ENCODE measurements at places on chromosomes 7 and 10.

GRCh38 chr7:140568021-140568813, 72.4 kb downstream of the DENND2A start:
- no peak for DNase-seq

- DNase-seq: no peak
These were observed 42.9 kb downstream of the CCDC186 start for GRCh38 chr10:114131094-114131493.

GRCh38 chr7:141844256-141844655, 3.0 kb upstream of the PRSS37 start:
- no peak for DNase-seq

GRCh38 chr7:114658216-114658615, 243.6 kb downstream of the FOXP2 start:
- no peak for DNase-seq

DNA sequence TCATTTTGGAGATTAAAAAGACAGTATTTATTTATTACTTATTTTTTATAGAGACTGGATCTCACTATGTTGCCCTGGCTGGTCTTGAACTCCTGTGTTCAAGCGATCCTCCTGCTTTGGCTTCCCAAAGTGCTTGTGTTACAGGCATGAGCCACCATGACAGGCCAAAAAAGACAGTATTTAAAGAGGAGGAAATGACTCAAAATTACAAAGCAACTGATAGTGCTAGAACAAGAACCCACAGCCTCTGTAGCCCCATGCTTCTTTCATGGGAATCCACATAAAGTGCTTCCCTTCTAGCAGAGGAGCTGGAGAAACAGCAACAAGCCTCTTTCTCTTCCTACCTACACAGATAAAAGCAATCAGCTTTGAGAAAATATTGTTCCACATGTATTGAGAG, 230.7 kb upstream of the PODXL start:
- DNase-seq: no peak

- DNase-seq: peak; percentile 9
These were observed 136.6 kb downstream of the PTPN20 start for GRCh38 chr10:47047577-47048525.

- DNase-seq: peak; percentile 20
These were observed 28.6 kb downstream of the PDSS1 start for GRCh38 chr10:26725837-26726727.

GRCh38 chr10:14312014-14312413, 18.7 kb downstream of the FRMD4A start:
- peak; percentile 39 for DNase-seq

GRCh38 chr10:103578782-103579382, 85.4 kb downstream of the NEURL1 start:
- no peak for DNase-seq

GRCh38 chr7:54349229-54349628, 192.9 kb upstream of the VSTM2A start:
- no peak for DNase-seq

GRCh38 chr7:66739953-66740301, 606 bp upstream of the RABGEF1 start:
- no peak for DNase-seq

GRCh38 chr7:87027900-87028299, 31.6 kb downstream of the ELAPOR2 start:
- no peak for DNase-seq

GRCh38 chr7:27189295-27189996, 4.4 kb upstream of the HOXA11 start:
- DNase-seq: no peak

- DNase-seq: no peak
These were observed 81.3 kb downstream of the OSBPL3 start for GRCh38 chr7:24898691-24899090.

DNA sequence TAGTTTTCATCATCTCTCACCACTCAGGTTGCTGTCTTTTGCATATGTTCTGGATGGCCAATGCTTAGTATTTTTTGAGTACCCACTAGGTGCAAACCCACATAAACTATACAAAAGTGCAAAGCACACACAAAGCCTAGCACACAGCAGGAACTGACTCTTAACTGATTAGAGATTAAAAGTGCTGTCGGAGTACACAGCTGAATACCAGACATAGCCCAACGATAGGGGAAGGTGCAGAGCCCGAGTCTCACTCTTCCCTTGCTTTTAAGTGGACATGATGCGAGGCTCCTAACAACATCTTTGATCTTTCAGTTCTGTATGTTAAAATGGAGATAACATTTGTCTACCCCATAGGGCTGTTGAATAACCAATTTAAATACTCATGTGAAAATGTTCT, 90.8 kb downstream of the DPY19L1 start:
- no peak for DNase-seq

GRCh38 chr10:3467052-3467951, 294.7 kb upstream of the PITRM1 start:
- DNase-seq: peak; percentile 66

DNA sequence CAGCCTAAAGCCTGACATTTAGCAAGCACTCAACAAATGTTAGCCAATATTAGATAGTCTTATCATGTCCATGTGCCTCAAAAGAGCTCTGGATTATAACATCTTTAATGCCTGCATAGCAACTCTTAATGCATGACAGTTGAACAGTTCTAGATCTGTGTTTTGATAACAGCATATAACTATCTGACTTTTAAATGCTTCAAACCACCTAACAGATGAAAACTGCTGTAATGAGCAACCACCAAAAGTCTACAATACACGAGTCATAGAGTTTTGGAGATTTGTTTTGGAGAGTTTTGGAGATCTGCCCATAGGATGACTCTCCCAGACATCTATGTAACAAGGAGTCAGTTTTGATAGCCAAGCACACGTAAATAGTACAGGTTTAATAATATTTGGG, 227.3 kb downstream of the TWIST1 start:
- DNase-seq: no peak

- DNase-seq: no peak
These were observed 49.0 kb upstream of the TRIL start for GRCh38 chr7:29007127-29007526.

DNA sequence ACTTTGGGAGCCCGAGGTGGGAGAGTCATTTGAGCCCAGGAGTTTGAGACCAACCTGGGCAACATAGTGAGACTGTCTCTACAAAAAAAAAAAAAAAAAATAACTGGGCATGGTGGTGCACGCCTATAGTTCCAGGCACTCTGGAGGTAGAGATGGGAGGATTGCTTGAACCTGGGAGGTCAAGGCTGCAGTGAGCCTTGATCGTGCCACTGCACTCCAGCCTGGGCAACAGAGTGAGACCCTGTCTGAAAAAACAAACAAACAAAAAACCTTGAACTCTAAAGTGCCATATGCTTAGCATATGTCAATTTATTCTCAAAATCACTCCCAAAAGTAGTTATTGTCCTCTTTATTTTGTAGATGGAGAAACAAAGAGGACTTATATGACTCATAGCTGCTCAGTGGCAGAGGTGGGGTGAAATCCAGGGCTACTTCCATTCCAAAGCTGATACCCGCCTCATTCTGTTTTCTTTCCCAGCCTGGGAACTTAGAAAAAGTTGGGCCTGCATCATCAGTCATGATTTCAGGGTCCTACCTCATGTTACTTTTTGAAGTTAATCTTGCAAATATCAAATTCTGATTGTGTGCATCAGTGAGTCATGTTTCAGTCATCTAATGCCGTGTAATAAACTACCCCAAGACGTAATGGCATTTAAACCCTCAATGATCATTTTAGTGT, 13.3 kb downstream of the DHTKD1 start:
- no peak for DNase-seq

GRCh38 chr10:97888641-97889262, 39.1 kb downstream of the GOLGA7B start:
- DNase-seq: peak; percentile 7

DNA sequence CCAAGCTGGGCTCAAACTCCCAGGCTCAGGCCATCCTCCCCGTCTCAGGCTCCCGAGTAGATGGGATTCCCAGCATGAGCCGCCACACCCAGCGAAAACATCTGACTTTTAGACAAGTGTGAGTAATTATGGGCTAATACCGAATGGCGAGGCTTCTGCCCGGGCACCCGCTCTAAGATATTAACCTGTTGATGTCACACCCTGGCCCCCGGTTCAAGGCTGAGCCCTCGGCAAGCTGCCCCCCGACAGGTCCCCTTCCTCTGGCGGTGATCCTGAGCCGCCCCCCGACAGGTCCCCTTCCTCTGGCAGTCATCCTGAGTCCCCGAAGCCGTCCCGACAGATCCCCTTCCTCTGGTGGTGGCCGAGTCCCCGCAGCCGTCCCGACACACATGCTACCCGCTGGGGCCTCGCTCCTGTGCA, 5.2 kb downstream of the PSMG3 start:
- DNase-seq: no peak

GRCh38 chr7:83359108-83359507, 196.4 kb upstream of the PCLO start:
- DNase-seq: no peak

DNA sequence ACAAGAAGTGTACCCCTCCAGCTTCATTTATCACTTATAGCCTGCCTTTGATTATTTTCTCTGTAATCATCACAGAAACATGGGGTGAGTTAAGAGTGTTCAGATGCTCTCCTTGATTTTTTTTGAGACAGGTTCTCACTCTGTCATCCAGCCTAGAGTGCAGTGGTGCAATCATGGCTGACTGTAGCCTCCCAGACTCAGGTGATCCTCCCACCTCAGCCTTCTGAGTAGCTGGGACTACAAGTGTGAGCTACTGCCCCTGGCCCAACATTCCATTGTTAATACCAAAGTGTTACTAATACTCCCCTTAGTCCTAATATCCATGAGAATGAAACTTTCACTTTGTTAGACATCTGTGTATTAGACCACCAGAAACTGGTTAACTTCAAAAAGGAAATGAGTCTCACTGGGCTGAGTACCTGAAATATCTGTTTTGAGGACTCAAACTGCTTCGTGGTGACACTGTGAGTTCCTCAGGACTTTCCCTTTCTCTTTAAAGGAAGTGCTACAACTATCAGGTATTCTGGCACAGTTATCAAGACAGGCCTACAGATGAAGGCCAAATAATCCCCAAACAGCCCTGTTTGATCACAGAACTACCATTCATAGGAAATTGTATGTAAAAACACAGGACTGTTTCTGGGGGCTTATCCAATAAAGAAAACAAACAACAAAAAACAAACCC, 20.5 kb upstream of the CFAP70 start:
- DNase-seq: no peak

DNA sequence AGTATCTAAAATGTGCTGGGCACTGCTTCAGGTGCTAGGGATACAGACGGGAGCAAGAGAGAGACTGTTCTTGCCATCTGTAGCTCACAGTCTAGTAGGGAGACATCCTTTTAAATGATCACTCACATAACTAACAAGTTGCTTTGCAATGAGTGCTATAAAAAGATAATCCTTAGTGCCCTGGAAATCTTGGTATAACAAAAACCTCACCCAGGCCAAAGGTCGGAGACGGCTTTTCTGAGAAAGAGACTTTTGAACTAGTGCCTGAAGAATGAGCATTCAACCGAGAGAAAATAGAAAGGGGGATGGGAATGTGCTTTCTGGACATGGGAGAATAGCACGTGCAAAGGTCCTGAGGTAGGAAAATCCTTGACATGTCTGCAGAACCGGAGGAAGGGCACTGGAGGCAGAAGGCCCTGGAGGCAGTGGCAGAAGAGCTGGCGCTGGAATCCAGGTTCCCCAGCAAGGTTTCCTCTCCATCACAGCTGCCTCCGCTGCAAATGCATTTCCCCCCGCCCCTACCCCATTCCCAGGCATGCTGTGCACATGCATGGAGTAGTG, 89.4 kb downstream of the COL13A1 start:
- no peak for DNase-seq

DNA sequence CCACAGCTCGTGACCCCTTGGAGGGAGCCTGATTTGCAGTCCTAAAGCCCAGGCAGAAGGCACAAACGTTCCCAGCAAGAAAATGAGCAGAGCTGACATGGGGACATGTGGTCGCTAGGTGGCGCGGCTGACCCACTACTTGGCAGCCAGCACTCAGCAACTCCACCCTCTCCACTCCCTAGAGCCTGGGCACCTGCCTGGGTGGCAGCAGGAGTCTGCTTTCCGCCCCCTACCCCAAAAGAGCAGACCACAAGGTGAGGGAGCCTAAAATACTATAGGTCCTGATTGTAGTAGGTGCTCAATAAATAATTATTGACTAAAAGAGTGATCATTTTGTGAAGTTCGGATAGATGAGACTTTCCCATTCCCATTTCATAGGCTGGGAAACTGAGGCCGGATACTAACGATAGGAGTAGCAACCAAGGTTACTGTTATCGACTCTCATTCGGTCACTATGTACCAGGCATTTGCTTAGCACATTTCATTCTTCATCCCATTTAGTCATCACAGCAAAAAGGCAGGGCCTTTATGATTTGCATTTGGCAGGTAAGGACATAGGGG, 57.4 kb downstream of the NEUROG3 start:
- DNase-seq: peak; percentile 57

GRCh38 chr7:105691680-105692564, 110.6 kb upstream of the EFCAB10 start:
- peak; percentile 23 for DNase-seq

GRCh38 chr7:18706670-18707069, 211.1 kb downstream of the HDAC9 start:
- DNase-seq: no peak

- DNase-seq: peak; percentile 92
These were observed 235.9 kb downstream of the SLC25A13 start for GRCh38 chr7:96085953-96086352.

DNA sequence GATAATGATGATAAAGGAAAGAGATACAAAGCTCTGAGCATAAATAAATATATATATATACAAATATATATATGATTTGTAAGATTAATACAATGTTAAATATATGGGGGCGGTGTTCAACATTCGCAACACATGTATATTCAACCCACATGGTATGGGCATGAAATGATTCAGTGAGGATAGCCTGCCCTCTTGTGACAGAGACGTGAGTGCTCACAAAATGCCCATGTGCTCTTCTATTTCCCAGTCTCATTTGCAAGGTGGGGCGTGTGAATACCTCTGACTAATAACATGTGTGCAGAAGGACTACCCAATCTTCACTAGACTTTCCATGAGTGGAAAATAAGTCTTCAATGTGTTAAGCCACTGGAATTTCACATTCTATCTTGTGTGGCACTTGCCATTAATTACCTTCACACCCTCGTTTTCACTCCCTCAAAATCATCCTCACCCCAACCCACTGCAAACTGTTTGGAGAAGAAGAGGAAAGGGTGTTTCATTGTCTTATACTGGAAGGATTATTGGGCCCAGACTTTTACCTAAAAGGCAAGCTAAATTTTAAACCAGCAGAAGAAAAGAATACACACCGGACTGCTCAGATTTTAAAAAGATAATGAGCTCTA, 26.9 kb downstream of the ASAH2 start:
- DNase-seq: peak; percentile 4

- no peak for DNase-seq
These were observed 69.5 kb downstream of the SEC61G start for GRCh38 chr7:54689394-54690049.

DNA sequence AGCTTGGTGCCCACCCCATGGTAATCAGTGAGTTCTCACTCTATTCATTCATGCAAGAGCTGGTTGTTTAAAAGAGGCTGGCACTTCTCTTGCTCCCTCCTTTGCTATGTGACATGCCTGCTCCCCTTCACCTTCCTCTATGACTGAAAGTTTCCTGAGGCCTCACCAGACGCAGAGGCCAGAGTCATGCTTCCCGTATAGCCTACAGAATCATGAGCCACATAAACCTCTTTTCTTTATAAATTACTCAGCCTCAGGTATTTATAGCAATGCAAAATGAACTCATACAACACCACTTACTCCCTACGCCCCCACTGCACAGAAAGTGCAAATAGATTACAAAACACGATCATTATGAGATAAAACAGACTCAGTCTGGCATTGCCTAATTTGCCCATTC, 39.0 kb downstream of the SEC61G start:
- no peak for DNase-seq

Measured in NCI-H748 treated with DMSO at 0.1 percent for 48 hours (cell line).